T-cell (primary cell): ENCODE measurements at places on chromosomes 3 and 15. TPM values are rescaled to one million over a fixed set of nuclear protein-coding genes. Genes with fewer than 3 reads are reported as not detected.

GRCh38 chr15:94305133-94305532, 73.8 kb downstream of the MCTP2 start:
- no peaks in the 10 kb centered on the region for H3K36me3 ChIP-seq
- H3K27me3 ChIP-seq: no peaks in the 10 kb centered on the region
- no peak overlapping the region for H3K4me3 ChIP-seq
- no peak for DNase-seq
- H3K27ac ChIP-seq: no peak overlapping the region

Gene RLBP1
- not detected for total RNA-seq

GRCh38 chr3:184186184-184186901, at the start of gene ABCF3:
ABCF3 (plus strand) TSS chr3:184186199; CDS start chr3:184186208, 9 bp downstream.
- H3K27me3 ChIP-seq: no peaks in the 10 kb centered on the region
- peaks cover 9% of the 10 kb centered on the region for H3K4me1 ChIP-seq
- H3K27ac ChIP-seq: peak within 1 kb of the TSS; percentile 56

Gene ATP13A4
- 3.5 TPM for total RNA-seq

DNA sequence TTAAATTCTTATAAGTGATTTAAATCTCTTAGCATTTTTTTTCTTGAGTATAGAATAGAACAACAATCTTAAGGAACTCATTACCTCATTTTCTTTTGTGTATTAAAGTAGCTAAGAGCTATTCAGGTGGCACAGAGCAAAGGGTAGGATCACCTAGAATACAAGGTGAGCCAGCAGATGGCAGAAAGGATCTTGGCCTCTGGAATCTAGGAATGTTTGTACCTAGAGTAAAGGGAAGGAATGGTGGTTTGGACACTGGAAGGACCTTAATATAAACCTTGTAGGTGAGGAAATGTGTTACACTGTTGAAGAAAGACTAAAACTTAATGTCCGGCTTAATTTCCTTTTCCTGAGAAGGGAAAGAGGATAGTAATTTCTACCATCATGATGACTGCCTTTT, 89.0 kb downstream of the GHSR start:
- no peak overlapping the region for H3K27ac ChIP-seq
- DNase-seq: no peak
- H3K4me3 ChIP-seq: no peak overlapping the region
- H3K36me3 ChIP-seq: peaks cover 14% of the 10 kb centered on the region
- H3K4me1 ChIP-seq: no peaks in the 10 kb centered on the region

DNA sequence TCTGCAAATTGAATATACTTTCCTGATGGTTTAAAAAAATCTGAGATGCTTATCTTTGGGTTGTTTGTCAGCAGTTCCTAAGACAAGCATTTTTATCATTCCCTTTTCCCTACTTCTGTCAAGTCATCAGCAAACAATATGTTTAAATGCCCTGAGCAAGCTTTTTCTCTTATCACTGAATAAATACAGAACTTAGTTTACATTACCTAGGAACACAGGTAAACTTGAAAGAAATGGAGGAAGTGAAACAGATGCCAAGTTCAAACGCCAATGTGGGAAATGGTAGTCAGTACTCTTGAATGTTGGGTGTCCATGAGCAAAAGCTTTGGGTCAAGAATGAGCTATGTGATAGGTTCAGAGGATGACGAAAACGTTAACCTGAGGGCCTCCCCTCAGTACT, 17.2 kb upstream of the TCAIM start:
- no peak overlapping the region for H3K27ac ChIP-seq
- no peaks in the 10 kb centered on the region for H3K4me1 ChIP-seq
- no peak for DNase-seq
- no peak overlapping the region for H3K4me3 ChIP-seq
- no peaks in the 10 kb centered on the region for H3K27me3 ChIP-seq
- no peaks in the 10 kb centered on the region for H3K36me3 ChIP-seq

Gene ST8SIA2
- total RNA-seq: not detected

DNA sequence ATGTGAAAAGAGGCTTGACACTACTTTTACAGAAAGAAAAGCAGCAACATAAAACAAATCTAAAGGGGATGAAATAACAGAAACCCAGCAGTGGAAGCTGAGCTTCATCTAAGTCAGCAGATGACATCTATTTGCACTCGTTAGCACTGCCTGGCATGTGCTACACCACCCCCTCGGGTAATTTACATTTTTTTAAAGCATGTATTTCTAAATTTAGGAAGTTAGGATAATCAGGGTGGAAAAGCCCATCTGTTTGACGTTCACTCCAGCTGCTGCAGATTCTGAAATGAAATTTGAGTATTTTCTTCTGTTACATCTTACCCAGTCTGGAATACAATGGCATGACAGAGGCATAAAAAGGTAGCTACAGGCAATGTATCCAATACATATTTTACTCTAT, 20.7 kb downstream of the IGSF11 start:
- no peaks in the 10 kb centered on the region for H3K36me3 ChIP-seq
- H3K27me3 ChIP-seq: no peaks in the 10 kb centered on the region
- H3K4me1 ChIP-seq: no peaks in the 10 kb centered on the region
- H3K27ac ChIP-seq: no peak overlapping the region
- no peak overlapping the region for H3K4me3 ChIP-seq

Gene ADCY5
- not detected for total RNA-seq

DNA sequence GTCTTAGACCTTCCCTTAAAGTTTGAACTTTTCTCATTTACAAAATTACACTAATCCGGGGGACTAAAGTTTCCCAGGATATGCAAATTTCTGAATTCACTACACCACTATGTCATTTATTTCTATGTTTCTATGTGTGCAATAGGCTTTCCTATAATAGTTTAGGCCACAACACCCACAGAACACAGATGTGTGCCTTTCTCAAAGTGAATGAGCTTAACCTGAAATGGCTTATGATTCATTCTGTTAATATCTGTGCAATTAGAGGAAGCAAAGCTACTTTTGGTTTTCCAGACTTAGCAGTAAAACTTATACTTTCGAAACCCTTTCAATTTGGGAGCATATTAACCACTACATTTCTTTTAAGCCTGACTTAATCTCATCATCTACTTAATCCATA, 748.1 kb downstream of the GBE1 start:
- H3K27me3 ChIP-seq: no peaks in the 10 kb centered on the region
- H3K4me3 ChIP-seq: no peak overlapping the region
- H3K36me3 ChIP-seq: no peaks in the 10 kb centered on the region
- DNase-seq: no peak
- no peak overlapping the region for H3K27ac ChIP-seq

DNA sequence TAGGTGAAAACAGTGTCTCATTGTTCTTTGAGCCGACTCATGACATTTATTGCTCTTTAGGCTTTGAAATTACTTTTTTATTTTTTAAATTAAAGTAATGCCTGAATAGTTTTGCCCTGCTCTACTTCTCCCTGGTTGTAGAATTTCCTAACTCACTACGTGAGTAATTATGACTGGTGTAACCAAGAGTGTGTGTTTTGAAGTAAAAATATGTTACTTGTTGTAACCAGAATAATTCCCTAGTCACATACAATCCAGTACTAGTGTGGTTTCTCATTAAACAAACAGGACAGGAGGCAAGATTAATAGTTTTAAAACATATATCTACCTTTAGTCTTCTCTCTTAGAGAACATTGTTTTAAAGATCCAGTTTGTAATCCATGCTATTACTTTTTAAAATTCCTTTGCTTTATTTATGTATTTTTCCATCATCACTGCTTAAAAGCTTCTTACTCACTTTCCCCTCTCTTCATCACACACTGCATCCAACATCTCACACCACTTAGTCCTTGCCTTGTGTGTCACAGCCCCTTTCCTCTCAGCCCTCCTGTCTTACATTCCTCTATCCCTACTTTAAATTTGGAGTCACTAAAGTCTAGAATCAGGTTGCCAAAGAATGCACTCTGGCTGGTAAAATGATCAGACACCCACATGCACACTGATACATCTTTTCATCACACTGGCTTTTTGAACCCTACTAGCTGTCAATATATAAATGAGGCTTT, 219.7 kb downstream of the WNT5A start:
- no peak overlapping the region for H3K27ac ChIP-seq
- no peak overlapping the region for H3K4me3 ChIP-seq
- DNase-seq: no peak
- H3K27me3 ChIP-seq: no peaks in the 10 kb centered on the region

GRCh38 chr3:43867436-43868072, 176.8 kb downstream of the ABHD5 start:
- H3K27me3 ChIP-seq: peaks cover 41% of the 10 kb centered on the region
- H3K27ac ChIP-seq: no peak overlapping the region
- no peak for DNase-seq
- H3K4me3 ChIP-seq: no peak overlapping the region
- no peaks in the 10 kb centered on the region for H3K36me3 ChIP-seq

DNA sequence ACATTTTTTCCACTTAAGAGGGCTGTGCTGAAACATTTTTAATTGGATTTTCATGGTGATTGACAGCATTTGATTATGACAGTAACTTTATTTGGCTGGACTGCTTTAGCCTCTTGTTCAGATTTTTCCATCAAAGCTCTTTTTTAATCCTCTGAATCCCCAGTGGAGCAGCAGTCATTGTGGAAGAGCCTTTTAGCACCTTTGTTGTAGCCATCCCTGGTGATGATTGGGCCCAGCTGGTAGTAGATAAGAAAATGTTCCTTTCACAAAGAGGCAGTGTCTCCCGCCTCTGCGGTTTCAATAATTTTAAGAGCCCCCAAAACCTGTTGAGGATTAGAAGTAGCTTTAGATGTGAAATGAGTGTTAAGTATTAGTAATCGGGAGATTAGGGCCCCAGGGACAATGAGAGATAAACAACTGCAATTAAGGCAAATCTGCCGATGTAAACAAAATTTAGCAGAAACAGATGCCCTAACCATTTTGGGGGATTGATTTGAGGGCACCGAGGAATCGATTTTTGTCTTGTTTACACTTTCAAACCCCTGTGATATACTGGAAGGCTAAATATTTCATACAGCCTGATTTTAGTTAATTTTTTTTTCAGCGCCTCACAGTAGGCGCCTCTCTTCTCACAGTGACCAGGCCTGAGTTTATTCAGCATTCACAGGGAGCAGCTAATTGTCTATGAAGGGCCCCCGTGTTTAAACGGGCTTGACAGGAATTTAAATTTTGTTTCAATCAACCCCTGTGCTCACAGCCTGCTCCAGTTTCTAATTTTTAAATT, 43.2 kb upstream of the SKOR1 start:
- H3K36me3 ChIP-seq: no peaks in the 10 kb centered on the region
- DNase-seq: no peak
- H3K27me3 ChIP-seq: no peaks in the 10 kb centered on the region
- no peak overlapping the region for H3K4me3 ChIP-seq
- H3K27ac ChIP-seq: no peak overlapping the region

- DNase-seq: no peak
- no peak overlapping the region for H3K27ac ChIP-seq
These were observed 332.7 kb downstream of the EDEM1 start for GRCh38 chr3:5520237-5520636.

GRCh38 chr3:11238060-11238459, 34.1 kb upstream of the ATG7 start:
- H3K36me3 ChIP-seq: no peaks in the 10 kb centered on the region
- H3K27me3 ChIP-seq: peaks cover 7% of the 10 kb centered on the region

Gene MAGEL2
- total RNA-seq: not detected
